Fibroblast of skin of scalp (primary cell): ENCODE measurements at places on chromosomes 16 and 17.
A peak's percentile ranks its signal among the peaks of the same experiment; 100 is the strongest.

DNA sequence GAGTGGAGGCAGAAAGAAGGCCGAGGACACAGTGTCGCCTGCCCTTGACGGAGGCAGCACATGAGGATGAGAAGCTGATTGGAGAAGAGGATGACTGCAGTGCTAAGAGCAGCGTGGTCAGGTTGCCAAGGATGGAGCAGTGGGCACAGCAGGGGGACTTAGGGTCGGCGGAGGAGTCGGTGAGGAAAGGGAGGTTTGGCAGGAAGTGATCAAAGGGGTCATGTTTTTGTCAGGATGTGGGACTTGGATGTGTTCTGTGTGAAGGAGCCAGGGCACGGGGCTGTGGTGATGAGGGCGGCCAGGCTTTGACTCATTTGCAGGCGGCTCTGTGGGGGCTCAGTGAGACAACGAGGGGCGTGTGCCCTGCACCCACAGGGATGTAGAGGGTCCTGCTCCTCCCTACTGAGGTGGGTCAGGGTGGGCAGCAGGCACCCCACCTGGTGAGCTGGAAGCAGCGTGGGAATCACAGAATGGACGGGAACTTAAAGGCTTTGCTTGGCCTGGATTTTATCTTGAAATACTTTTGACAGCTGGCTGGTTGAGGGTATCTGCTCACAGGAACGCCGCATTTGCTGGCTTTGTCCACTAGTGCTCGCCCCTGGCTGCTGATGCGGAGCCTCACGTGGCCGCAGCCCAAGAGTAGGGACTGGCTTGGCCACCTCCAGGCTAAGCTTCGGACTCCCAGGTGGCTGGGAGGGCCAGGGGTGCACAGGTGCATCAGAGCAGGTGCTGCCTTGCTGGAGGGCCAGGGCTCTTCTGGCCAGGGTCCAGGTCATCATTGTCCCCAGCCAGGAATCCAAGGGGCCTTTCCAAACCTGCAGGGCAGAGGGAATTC is 6.0 kb downstream of the MPG start:
- no peak for DNase-seq

DNA sequence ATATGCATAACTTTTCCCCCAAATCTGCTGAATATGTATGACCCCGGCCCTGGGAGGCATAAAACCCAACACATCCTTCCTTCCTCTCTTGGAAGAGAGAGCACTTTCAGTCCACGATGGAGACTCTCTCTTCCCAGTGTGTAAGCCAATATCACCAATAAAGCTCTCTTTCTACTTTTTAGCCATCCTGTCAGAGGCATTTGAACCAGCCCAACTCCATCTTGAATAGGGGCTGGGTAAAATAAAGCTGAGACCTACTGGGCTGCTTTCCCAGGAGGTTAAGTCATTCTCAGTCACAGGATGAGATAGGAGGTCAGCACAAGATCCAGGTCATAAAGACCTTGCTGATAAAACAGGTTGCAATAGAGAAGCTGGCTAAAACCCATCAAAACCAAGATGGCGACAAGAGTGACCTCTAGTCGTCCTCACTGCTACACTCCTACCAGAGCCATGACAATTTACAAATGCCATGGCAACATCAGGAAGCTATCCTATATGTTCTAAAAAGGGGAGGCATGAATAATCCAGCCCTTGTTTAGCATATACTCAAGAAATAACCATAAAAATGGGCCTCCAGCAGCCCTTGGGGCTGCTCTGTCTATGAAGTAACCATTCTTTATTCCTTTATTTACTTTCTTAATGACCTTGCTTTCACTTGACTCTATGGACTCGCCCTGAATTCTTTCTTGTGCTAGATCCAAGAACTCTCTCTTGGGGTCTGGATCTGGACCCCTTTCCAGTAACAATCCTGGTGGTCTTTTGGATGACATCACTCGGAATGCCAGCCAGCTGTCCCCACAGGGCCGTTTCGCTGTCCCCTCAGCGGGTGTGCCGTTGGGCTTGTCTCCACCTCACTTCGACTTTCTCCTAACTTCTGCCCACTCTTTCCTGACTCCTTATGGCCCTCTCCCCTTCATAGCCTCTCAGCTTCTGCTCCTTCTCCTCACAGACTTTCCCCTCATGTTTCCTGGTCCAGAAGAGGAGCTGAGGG is 53.4 kb upstream of the NKD1 start:
- DNase-seq, result no peak

GRCh38 chr16:11147754-11148444 is 108.1 kb downstream of the SOCS1 start:
- DNase-seq, result no peak

- no peak for DNase-seq
These were observed 20.5 kb downstream of the DEXI start for GRCh38 chr16:10921536-10922327.

- no peak for DNase-seq
These were observed 3.2 kb downstream of the SNTB2 start for GRCh38 chr16:69190046-69190588.

GRCh38 chr17:1561420-1562175 is 994 bp downstream of the PITPNA start:
- peak; percentile 20 for DNase-seq

DNA sequence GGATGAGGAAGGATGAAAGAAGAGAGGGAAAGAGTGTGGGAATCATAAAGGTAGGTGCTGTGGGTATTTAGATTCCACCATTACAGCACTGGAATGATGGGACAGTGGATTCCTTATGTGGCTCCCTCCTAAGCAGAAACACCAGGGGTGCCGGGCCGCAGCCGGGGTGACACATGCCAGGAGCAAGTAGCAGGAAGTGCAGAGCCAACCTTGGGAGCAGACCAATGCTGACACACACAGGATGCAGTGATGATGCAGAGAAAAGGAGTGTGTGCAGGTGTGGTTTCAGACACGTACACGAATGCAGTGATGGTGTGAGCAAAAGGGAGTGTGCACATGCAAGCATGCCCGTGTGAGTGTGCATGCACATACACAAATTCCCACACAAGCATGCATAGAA is 338.0 kb downstream of the SLC39A11 start:
- no peak for DNase-seq

- DNase-seq, result no peak
These were observed 148.0 kb downstream of the KCNJ12 start for GRCh38 chr17:21524211-21524591.
